ENCODE measurements at places on chromosomes 2 and 18.

DNA sequence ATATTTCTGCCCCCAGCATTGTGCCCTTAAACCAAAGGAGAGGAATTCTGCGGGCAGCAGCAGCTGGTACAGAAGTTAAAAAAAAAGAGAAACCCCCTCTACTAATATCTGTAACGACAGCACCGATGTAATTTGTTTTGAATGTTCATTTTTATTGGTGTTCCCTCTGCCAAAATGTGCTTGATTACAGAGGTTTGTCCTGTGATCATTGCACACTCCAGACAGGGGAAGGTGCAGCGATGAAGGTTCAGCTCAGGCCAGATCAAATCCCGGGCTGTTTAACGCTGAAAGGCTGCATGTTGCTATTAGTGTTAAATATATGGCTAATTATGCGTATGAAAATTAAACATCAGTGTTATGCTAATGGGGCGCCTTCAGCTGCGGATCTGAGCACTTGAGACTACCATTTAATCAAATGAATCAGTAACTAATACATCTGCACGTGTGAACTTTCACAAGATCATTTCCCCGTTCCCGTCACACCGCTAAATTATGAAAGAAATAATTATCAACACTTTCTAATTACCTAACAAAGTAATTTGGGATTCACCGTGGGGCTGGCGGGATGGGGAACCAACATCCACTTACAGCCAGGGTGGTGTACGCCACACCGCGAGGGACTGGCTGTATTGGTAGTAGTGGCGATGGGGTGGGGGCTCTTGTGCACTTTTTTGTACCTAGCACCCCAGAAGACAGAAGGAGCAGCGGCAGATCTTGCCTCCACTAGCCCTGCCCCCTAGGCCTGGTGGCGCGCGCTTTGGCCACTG is 1.5 kb upstream of the DLX1 start:
- DNase-seq: no peak

DNA sequence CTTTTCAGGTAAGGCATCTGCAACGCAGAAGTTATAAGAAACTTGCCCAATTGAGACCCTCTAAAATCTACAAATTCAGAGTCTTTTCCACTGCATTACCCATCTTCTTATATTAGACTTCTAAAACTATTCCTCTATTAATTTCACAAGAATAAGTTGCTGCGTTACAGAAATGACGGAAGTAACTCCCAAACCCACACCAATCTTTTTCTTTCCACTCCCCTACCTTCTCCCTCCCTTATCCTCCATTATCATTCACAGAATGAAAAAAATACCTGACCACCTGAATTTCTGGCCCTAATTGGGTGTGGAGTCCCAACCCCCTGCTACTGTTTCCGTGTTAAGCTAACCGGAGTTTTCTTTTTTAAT is 689 bp downstream of the RPRD1A start:
- DNase-seq: no peak

DNA sequence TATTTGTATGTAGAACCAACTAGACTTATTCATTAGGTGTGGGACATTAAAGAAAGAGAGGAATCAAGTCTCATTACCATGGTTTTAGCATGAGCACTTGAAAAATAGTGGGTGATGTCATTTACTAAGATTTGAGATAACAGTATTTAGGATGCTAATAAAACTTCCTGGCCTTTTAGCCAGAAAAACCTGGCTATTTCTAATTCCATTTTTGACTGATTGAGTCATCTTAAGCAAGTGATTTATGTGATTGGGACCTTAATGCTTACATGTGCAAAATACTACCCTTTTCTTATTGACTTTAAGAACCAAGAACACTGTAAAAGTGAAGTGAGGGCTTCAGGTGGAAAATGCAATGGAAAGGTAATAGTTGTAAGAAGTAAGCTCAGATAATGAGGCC is 196.8 kb upstream of the SESTD1 start:
- DNase-seq: no peak

DNA sequence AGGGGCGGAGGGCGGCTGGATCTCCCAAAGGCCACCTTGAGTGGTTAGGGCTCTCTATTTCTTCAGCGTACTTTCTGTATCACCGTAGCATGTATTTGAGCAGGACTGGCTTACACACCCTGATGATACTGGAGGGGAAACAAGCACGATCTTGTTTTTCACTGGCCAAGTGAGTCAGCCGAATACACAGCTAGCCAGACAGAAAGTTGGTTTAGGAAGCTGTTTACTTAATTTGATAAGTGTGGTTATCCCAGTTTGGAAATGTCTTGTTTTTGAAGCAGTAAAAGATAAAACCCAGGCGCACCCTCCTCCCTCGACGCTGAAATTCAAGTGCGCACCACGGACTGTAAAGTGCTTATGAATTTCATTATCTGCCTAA is 582 bp downstream of the RIOK3 start:
- DNase-seq: peak; percentile 4

DNA sequence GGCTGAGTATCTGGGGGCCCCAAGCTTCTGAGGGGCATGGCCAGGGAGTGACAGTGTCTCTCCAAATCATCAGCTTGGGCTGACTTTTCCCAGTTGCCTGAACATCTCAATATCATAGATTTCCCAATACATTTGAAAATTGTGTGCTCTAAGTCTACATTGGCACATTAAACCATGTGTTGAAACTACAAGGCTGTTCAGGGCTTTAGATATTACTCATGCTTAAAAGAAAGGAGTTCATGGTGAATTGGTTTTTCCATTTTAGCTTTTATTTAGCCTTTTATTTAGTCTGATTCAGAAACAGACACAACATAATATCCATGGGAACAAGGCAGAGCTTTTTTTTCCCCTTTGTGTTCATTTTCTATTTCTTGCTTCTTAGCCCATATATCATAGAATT is 49.9 kb upstream of the GALR1 start:
- DNase-seq: no peak

DNA sequence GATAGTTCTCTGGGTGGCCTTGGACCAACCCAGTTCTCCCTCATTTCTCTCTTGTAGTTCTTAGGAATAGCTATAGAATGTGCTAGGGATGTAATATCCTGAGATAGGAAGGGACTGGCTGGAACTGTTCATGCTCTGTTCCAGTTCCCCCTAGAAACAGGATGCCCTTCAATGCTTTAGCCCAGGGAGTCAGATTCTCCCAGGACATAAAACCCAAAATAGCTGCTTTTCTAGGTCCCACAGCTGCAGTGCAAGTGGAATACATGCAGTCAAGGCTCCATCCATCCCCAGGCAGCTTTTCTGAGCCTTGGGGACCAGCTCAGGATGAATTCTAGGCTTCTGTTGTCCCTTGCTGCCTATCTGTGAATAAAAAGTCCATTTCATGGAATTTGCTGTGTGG is 257.3 kb upstream of the CTAGE1 start:
- DNase-seq: no peak

- DNase-seq: no peak
These were observed 40.3 kb downstream of the LHCGR start for GRCh38 chr2:48715042-48715899.

DNA sequence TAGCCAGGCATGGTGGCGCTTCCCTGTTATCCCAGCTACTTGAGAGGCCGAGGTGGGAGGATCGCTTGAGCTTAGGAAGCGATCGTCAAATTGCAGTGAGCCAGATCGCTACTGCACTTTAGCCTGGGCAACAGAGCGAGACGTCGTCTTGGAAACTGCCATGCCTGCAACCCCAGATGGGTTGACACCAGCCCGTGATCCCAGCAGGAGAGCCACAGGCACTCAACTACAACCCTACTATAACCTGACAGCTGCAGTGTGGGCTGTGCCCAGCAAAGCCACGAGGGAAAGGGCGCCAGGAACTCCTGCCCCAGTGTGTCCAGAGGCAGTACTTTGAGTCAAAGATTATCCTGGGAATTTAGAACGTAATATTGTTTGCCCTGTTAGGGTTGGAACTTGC is 85.6 kb downstream of the SS18 start:
- DNase-seq: no peak

DNA sequence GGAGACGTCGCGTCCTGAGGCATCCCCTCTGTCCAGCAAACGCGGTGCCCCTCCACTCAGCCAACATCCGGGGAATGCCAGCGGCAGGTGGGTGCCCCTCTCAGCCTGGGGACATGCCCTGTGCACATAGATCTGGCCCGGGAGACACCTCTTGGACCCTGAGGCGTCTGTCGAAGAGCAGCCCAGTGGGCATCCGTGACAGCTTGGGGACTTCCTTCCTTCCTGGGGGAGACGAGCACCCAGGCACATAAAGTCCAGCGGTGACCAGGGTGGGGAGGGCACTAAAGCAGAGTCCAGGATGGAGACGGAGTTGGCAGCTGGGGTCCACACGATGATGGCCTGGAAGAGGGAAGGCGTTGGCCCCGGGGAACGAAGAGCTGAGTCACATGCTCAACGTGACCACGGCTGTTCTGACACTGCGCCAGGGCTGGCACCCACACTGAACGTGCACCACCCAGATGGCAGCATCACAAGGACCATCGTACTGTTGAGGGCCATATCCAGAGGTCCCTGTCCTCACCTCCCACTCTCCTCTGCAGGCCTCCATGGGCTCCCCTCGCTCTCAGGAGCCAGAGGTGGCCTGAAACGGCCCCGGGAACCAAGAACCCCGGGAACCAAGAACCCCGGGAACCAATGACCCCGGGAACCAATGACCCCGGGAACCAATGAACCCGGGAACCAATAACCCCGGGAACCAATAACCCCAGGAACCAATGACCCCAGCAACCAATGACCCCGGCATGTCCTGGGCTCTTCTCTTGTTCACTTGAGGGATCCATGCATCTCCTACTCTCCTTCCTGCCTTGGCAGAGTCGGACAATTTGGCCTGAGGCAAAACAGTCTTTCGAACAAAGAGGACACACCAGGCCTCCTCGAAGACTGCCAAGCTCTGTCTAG is 22.6 kb downstream of the HDAC4 start:
- DNase-seq: no peak

GRCh38 chr2:174593041-174593440 is 4.6 kb downstream of the WIPF1 start:
- DNase-seq: no peak

- DNase-seq: no peak
These were observed 2.0 kb upstream of the CAPN10 start for GRCh38 chr2:240584486-240585031.

GRCh38 chr2:26011609-26011989 is 22.3 kb upstream of the RAB10 start:
- DNase-seq: no peak

- DNase-seq: no peak
These were observed 401.0 kb downstream of the GRB14 start for GRCh38 chr2:164220265-164220664.

DNA sequence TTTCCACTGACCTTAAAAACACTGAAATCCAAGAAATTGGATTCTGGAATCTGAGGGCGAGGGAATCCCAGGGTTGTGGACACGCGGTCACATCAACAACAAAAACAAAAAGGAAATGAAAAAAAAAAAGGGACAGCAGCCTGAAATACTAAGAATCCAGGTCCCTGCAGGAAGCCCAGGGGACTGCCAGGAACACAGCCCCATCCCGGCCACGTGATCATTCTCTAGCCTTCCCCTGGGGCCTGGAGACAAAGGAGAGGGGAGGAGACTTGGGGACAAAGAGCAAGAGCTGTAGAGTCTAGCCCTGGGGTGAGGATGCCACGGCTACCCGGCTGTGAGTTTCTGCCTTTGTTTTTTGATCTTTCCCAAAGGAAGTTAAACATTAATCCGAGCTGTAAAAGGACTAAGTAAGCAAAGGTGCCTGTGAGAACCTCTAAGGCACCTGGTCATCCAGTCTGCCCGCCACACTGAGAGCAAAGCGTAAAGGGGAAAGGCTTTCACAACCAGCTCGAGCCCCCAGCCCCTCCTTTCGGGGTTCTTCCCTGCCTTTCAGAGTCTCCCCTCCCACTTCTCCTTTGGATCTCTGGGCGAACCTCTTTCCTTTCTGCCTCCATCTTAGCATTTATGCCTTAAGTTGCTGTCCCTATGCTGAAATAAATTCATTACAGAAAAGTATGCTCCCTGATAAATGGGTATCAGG is 57.9 kb upstream of the MSH2 start:
- no peak for DNase-seq

- no peak for DNase-seq
These were observed 69.4 kb upstream of the SMAD2 start for GRCh38 chr18:47999801-48000248.

- DNase-seq: no peak
These were observed 10.0 kb downstream of the EPG5 start for GRCh38 chr18:45957100-45957499.

DNA sequence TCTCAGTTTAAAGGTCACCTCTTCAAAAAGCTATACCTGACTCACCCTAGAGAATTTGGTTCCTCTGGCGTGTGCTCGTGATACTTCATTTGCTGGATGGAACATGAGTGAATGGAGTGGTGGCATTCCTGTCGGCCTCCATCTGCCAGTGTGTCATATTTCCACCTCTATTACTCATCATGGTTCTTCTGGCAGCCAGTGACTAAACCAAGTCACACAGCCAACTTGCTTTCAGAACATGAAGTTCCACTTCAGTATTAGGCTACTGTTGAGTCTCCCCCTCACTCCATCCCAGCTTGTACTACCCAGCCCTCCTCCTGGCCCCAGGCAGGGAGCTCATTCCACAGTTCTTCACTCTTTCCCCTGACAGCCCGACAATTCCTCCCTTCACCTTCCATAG is 169.8 kb downstream of the MREG start:
- no peak for DNase-seq

GRCh38 chr2:218021536-218022071 is 18.8 kb upstream of the TNS1 start:
- no peak for DNase-seq

- DNase-seq: no peak
These were observed 607.2 kb upstream of the GYPC start for GRCh38 chr2:126048719-126049118.

DNA sequence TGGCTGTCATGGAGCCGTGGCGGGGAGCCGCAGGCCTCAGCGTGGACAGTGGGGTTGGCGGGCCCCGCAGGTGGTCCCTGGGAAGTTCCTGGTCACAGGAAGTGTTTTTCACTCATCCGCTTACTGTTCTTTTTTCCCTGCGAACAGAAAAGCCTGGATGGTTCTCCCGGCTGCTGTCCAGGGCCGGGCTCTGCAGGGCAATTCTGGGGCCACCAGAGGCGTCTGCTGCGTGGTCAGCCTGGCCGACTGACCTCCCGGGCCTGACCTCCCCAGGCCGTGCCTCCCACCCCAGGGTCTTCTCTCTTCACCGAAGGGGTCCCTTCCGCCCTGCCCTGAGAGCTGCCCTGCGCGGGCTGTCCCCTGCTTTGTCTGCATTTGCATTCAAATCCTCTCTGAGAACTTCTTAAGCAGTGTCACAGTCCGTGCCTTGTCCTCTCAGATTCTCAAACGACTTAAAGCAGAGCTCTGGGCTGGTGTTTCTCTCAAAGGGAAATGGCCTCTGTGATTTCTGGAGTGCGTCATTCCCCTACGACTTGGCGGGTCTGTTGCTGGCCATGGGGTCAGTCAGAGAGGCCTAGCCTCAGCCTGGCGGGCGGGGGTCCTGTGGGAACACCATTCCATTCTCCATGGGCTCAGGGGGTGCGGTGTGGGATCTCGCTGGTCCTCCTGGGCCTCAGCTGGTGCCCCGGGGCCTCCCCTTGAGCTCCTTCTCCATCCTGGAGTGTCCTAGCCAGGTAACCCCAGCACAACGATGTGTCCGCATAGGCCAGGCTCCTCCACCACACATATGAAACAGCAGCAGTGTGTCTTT is 38.3 kb downstream of the KLHL29 start:
- no peak for DNase-seq

- no peak for DNase-seq
These were observed 151.1 kb downstream of the TMEM163 start for GRCh38 chr2:134567666-134568065.

- no peak for DNase-seq
These were observed 149.0 kb downstream of the ADCYAP1 start for GRCh38 chr18:1053331-1054315.

Measured in CD4-positive, alpha-beta T cell treated with Interleukin-6 at 100 ng/mL for 8 hours (primary cell).